ENCODE measurements at places on chromosomes 3 and 15. TPM values are rescaled to one million over a fixed set of nuclear protein-coding genes. Genes with fewer than 3 reads are reported as not detected.

DNA sequence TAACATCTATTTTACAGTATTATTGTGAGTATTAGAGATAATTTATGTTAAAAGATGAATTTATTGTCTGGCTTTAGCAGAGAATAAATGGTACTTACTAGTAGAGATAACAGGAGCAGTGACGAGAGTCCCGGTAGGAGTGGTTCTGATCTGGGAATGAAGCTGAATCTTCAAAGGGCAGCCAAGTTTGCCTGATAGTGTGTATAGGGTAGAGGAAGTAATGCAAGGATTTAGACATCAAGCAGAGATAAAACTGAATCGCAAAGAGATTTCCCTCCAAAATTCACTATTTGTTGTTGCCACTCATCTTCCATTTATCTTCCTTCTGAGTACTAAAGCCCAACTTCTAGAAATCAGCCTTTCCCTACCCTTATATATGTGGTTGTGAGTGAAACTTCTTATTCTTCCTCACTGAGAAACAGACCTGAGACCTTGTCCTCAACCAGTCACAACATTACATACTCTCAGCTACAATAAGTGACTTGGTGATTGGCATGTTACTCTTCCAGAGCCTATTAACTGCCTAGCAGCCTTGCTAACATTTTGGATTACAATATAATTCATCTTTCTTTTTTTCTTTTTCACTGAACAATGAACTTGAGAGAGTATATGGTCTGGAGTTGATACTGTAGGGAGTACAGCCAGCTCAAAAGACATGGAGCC, 692.7 kb upstream of the ZNF385D start:
- no peaks in the 10 kb centered on the region for H3K4me1 ChIP-seq
- no peaks in the 10 kb centered on the region for H3K36me3 ChIP-seq
- no peaks in the 10 kb centered on the region for H3K27me3 ChIP-seq
- no peak overlapping the region for H3K27ac ChIP-seq
- DNase-seq, result no peak
- H3K4me3 ChIP-seq, result no peak overlapping the region

- H3K27me3 ChIP-seq, result no peaks in the 10 kb centered on the region
- H3K36me3 ChIP-seq, result no peaks in the 10 kb centered on the region
- no peak overlapping the region for H3K4me3 ChIP-seq
- H3K4me1 ChIP-seq, result no peaks in the 10 kb centered on the region
- DNase-seq, result no peak
These were observed 133.7 kb upstream of the POU1F1 start for GRCh38 chr3:87410110-87410509.

The PML gene
- 37.4 TPM for total RNA-seq

The SLC38A3 gene
- not detected for total RNA-seq

- no peaks in the 10 kb centered on the region for H3K27me3 ChIP-seq
- H3K27ac ChIP-seq, result no peak overlapping the region
- H3K4me3 ChIP-seq, result no peak overlapping the region
- DNase-seq, result no peak
These were observed 54.4 kb downstream of the TPRA1 start for GRCh38 chr3:127535901-127536829.

The RTP4 gene
- total RNA-seq, result 3.1 TPM

DNA sequence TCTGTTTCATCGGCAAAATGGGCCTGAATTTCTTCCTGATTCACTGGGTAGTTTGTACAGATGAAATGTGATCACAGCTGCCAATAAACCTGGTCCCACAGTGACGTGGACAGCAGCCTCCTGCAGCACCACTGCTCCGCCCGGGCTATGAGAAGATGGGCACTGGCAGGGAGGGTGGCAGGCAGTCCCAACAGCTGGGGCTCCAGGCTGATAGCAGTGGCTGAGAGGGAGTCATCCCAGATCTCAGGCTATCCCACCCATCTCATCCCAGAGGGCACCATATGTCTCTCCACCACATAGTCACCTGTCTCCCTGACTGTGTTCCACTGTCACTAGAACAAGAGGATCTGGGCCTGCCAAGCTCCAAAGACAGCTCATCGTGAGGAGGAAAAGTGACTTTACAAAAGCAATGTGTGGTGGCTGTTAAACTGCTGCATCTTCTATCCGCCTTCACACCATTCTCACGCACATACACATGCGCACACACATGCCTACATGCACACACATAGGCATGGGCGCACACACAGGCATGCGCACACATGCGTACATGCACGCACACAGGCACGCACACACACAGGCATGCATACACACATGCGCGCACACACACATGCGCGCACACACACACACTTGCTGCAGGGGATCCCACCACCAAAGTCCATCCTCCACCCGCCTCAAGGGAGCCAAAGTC, 46.2 kb downstream of the RGMA start:
- H3K4me1 ChIP-seq, result peaks cover 13% of the 10 kb centered on the region
- no peak overlapping the region for H3K27ac ChIP-seq
- no peak overlapping the region for H3K4me3 ChIP-seq
- no peaks in the 10 kb centered on the region for H3K27me3 ChIP-seq
- DNase-seq, result peak; percentile 8
- H3K36me3 ChIP-seq, result no peaks in the 10 kb centered on the region

DNA sequence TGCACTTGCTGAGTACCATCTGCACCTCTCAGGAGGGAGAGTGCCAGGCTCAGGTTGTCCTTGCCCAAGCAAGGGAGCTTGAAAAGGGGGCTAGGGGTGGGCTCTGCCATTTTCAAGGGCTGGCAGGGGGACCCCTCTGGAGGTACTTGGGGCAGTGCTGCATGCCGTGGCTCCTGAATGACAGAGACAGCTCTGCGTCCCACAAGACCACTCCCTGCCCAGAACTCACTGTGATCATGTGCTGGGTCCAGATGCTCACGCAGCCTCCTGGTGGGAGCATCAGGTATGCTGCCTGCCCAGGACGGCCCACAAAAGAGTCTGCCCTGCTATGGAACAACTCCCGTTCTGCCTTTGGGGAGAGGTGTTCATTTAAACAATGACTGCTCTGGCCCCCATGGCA, 165.2 kb downstream of the GOLGA6L4 start:
- H3K27me3 ChIP-seq, result no peaks in the 10 kb centered on the region
- no peaks in the 10 kb centered on the region for H3K36me3 ChIP-seq
- H3K4me3 ChIP-seq, result no peak overlapping the region
- H3K4me1 ChIP-seq, result no peaks in the 10 kb centered on the region
- no peak for DNase-seq

The RTP1 gene
- not detected for total RNA-seq

- peaks cover 25% of the 10 kb centered on the region for H3K4me1 ChIP-seq
- no peaks in the 10 kb centered on the region for H3K27me3 ChIP-seq
- peaks cover 7% of the 10 kb centered on the region for H3K36me3 ChIP-seq
- H3K4me3 ChIP-seq, result peak overlapping the region; percentile 57
These were observed 1.2 kb downstream of the LPCAT4 start for GRCh38 chr15:34365836-34366235.

DNA sequence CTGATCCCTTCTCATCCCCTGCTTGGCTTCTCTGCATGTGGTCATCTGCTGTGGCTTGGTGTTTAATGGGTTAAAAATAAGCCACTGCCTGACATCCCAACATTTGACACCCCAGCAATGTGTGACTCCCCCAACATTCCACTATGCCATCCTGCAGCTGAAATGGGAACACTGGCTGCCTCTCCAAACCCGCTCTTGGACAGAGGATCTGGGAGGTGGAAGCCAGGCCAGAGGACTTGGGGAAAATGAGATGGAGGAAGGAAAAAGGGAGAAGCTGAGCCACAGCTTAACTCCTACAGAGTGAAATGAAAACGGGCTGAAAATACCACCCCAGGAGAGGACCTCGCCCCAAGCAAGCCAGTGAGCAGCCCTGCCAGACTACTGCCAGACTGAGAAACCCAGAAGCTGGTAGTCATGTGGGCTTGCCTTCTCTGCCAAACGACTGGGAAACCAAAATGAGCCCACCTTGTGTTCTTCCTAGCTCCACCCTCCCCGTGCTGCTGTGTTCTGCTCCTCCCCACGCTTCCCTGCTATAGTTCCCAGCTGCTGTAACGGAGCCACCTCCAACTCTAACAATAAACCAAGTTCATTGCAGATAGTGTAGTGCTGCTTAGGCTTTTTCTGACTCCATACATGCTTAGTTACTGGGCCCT, 13.7 kb downstream of the MAP1A start:
- no peaks in the 10 kb centered on the region for H3K36me3 ChIP-seq
- no peaks in the 10 kb centered on the region for H3K27me3 ChIP-seq
- DNase-seq, result no peak
- H3K4me1 ChIP-seq, result no peaks in the 10 kb centered on the region

- H3K27ac ChIP-seq, result no peak overlapping the region
- H3K36me3 ChIP-seq, result no peaks in the 10 kb centered on the region
- no peaks in the 10 kb centered on the region for H3K27me3 ChIP-seq
- no peak for DNase-seq
- H3K4me3 ChIP-seq, result no peak overlapping the region
These were observed 240.8 kb downstream of the NR1D2 start for GRCh38 chr3:24185738-24186384.

- no peak overlapping the region for H3K27ac ChIP-seq
- DNase-seq, result no peak
- H3K4me3 ChIP-seq, result no peak overlapping the region
- H3K36me3 ChIP-seq, result no peaks in the 10 kb centered on the region
- H3K27me3 ChIP-seq, result no peaks in the 10 kb centered on the region
These were observed 86.9 kb downstream of the ZNF609 start for GRCh38 chr15:64547275-64547674.

The RPL39L gene
- 13.1 TPM for total RNA-seq

The P2RY14 gene
- total RNA-seq, result 1.3 TPM

The IQCF5 gene
- not detected for total RNA-seq

DNA sequence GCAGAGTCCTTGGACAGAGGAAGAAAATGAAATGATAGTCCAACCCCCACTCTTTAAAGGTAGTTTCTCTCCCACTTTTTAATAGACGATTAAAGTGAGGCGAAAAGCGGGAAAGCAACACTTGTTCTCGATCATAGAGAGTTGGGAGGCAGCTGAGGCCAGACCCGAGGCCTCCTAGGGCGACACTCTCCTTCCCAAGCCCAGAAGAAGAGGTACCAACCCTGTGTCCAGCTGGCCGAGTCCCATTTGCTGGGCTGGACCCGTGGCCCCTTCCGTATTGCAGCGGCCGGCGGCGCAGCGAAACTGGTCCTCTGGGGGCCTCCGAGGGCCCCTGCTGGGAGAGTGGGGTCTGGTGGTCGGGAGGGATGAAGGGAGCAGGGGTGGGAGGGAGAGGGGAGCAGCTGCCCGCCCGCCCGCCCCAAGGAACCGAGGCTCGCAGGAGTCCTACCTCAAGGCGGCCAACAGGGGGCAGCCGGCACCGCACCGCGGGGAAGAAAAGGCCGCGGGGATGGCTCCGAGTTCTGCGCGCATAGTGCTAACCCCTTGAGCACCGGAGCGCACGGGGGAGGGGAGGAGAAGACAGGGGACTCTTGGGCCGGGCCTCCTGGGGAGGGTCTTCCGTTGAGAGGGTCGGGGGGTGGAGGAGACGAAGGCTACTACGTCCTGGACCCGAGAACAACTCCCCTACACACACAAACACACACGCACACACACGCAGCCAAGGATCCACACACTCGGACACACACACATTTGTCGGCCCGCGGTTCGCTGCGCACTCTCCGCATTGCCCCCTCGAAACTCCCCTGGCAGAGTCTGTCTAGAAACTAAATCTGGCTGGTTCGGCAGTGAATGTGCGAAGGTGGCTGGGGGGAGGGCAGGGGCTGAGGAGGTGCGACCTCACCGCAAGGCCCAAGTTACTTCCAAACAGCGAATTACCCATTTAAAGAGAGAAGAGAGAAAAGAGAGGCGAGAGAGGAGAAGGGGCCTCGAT, 2.0 kb downstream of the WNT5A start:
- H3K27ac ChIP-seq, result no peak overlapping the region
- peaks cover 1% of the 10 kb centered on the region for H3K27me3 ChIP-seq
- no peaks in the 10 kb centered on the region for H3K36me3 ChIP-seq
- H3K4me3 ChIP-seq, result no peak overlapping the region
- DNase-seq, result no peak

- no peak overlapping the region for H3K4me3 ChIP-seq
- DNase-seq, result no peak
- no peak overlapping the region for H3K27ac ChIP-seq
- no peaks in the 10 kb centered on the region for H3K4me1 ChIP-seq
These were observed 113.8 kb downstream of the SENP2 start for GRCh38 chr3:185699927-185700326.

The CCR1 gene
- 1.5 TPM for total RNA-seq

GRCh38 chr15:95501865-95502264, 828.6 kb upstream of the NR2F2 start:
- no peaks in the 10 kb centered on the region for H3K27me3 ChIP-seq
- H3K4me1 ChIP-seq, result no peaks in the 10 kb centered on the region
- H3K4me3 ChIP-seq, result no peak overlapping the region
- H3K27ac ChIP-seq, result no peak overlapping the region

- no peak for DNase-seq
- peaks cover 9% of the 10 kb centered on the region for H3K4me1 ChIP-seq
- no peaks in the 10 kb centered on the region for H3K36me3 ChIP-seq
These were observed 419 bp downstream of the HYKK start for GRCh38 chr15:78507831-78508160.

GRCh38 chr3:151119188-151119587, 33.7 kb downstream of the MED12L start:
- H3K4me1 ChIP-seq, result no peaks in the 10 kb centered on the region
- H3K27me3 ChIP-seq, result no peaks in the 10 kb centered on the region
- H3K36me3 ChIP-seq, result no peaks in the 10 kb centered on the region
- no peak overlapping the region for H3K27ac ChIP-seq

DNA sequence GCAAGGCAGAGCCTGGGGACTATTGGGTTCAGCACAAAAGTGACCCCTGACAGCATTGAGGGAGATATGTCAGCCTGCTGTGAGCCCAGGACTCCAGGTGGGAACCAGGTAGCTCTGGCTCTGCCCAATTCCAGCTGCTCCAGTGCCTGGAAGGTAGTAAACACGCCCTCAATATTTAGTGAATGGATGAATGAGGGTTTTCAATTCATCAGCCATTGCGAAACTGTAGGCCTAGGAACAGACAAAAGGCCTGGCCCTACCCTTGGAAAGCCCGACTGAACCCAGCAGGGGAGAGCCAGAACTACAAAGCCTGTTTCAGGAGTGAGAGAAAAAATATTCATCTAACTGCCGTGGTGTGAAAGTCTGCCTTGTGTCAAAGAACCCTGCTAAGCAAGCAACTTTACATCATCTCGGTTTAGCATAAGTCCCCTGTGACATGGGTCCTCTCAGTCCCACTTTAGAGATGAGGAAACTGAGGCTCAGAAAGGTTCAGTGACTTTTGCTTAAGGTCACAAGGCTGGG, 8.1 kb upstream of the CSK start:
- no peak for DNase-seq
- H3K4me3 ChIP-seq, result no peak overlapping the region
- no peaks in the 10 kb centered on the region for H3K27me3 ChIP-seq
- H3K36me3 ChIP-seq, result no peaks in the 10 kb centered on the region
- peaks cover 55% of the 10 kb centered on the region for H3K4me1 ChIP-seq

Data from CD8-positive, alpha-beta memory T cell (primary cell).